Natural killer cell treated with Interleukin-12 subunit alpha and Interleukin-12 subunit beta and Interleukin-15 and Interleukin-18, amount 100 ng/mL, for 72 hours (primary cell): ENCODE measurements at places on chromosomes 4 and X. TPM values are rescaled to one million over a fixed set of nuclear protein-coding genes. Genes with fewer than 3 reads are reported as not detected.

The CXCR3 gene
- total RNA-seq = 2.7 TPM

The TMPRSS11F gene
- not detected for total RNA-seq

The TRAM1L1 gene
- total RNA-seq = not detected

The HTRA3 gene
- total RNA-seq = not detected
